ENCODE measurements at places on chromosomes 5 and 9. TPM values are rescaled to one million over a fixed set of nuclear protein-coding genes. Genes with fewer than 3 reads are reported as not detected.

DNA sequence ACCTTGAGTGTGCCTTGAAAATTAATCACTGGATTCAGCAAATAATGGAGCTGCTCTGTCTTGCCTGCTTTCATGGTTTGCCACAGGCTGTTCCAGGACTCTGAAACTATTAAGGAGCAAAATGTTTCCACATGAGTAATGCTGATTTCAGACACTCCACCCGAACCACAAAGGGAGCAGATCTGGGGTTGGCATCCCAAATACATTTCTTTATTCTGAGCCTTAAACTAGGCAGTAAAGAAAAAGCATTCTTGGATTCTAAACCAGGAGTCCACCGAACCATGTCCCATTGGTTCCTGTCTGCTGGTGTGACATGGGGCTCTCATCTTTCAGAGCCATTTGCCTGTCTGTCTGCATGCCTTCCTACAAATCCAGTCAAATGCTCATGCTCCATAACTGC is 10.1 kb upstream of the C1QTNF3 start:
- H3K4me1 ChIP-seq: peaks cover 30% of the 10 kb centered on the region
- H3K4me3 ChIP-seq: no peak overlapping the region
- peak overlapping the region; percentile 7 for H3K27ac ChIP-seq
- DNase-seq: no peak

DNA sequence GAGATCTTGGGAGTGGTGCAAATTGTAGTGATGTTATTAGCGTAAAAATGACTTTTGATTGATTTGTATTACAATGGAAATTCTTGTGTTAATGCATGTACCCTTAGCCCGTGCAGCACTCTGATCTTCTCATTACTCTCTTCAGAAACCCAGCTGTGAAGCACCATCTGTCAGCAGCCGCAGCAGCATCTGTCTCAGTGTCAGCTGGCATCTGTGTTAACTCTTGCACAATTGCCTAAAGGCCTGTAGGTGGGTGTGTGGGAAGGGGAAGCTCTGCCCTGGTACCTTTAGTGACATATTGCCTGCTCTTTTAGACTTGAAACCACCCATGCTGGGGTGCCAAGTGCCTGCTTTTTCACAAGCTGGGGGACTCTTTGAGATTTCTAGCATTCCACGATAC is 101.3 kb downstream of the FBXL7 start:
- H3K36me3 ChIP-seq: no peaks in the 10 kb centered on the region
- H3K27ac ChIP-seq: no peak overlapping the region
- H3K4me3 ChIP-seq: no peak overlapping the region

- no peaks in the 10 kb centered on the region for H3K36me3 ChIP-seq
- no peak overlapping the region for H3K27ac ChIP-seq
- no peaks in the 10 kb centered on the region for H3K4me1 ChIP-seq
- H3K27me3 ChIP-seq: no peaks in the 10 kb centered on the region
- no peak for DNase-seq
Observed at GRCh38 chr5:89211836-89212235, 328.9 kb upstream of the MEF2C start.

GRCh38 chr9:18061332-18061731 is 412.6 kb upstream of the ADAMTSL1 start:
- H3K27me3 ChIP-seq: no peaks in the 10 kb centered on the region
- H3K4me1 ChIP-seq: peaks cover 9% of the 10 kb centered on the region

DNA sequence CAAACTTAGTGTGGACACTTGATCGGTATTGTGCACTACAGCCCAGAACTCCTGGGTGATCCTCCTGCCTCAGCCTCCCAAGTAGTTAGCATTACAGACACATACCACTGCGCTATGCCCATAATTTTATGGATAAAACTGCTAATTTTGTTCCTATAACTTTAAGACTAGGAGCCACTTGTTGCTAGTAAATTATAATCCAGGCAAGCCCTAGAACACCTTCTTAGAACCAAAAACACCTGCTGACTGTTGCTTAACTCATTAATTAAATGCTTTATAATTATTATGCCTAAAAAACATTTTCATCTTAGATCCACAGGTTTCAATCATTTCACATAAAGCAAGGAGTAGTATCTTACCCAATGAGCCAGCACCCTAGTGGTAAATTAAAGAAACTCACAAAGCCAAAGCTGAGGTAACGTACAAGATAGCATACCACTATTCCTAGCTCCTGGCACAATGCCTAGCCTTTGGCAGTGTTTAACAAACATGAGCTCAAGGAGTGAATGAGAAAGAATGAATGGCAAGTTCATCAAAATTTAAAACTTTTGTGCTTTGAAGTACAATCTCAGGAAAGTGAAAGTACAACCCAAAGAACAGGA is 5.4 kb downstream of the MRPS27 start:
- H3K4me3 ChIP-seq: no peak overlapping the region
- H3K27me3 ChIP-seq: no peaks in the 10 kb centered on the region
- peaks cover 23% of the 10 kb centered on the region for H3K4me1 ChIP-seq
- no peak for DNase-seq

- H3K36me3 ChIP-seq: no peaks in the 10 kb centered on the region
- H3K27ac ChIP-seq: no peak overlapping the region
- H3K27me3 ChIP-seq: no peaks in the 10 kb centered on the region
- H3K4me3 ChIP-seq: peak overlapping the region; percentile 27
- no peaks in the 10 kb centered on the region for H3K4me1 ChIP-seq
- no peak for DNase-seq
Observed at GRCh38 chr5:176596689-176597416, 13.1 kb downstream of the GPRIN1 start.

DNA sequence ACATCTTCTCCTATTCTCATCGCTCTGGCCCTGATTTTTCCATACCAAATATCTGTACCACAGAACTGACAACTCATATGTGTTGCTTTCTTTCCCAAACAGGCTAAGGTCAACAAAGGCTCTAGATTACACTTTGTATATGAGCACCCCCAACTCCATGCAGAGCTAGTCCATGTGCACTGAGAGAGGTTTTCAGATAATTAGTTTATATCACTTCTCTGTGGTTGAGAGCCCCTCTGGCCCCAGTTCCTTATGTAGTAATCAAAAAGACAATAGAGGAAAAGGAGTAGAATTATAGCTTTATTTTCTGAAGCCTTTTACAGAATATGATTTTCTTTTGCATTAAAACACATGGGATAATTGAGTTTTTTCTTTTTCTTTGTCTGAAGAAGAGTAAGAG is 120.0 kb downstream of the TRIO start:
- peaks cover 36% of the 10 kb centered on the region for H3K4me1 ChIP-seq
- no peaks in the 10 kb centered on the region for H3K27me3 ChIP-seq
- no peaks in the 10 kb centered on the region for H3K36me3 ChIP-seq
- no peak overlapping the region for H3K4me3 ChIP-seq
- H3K27ac ChIP-seq: no peak overlapping the region

DNA sequence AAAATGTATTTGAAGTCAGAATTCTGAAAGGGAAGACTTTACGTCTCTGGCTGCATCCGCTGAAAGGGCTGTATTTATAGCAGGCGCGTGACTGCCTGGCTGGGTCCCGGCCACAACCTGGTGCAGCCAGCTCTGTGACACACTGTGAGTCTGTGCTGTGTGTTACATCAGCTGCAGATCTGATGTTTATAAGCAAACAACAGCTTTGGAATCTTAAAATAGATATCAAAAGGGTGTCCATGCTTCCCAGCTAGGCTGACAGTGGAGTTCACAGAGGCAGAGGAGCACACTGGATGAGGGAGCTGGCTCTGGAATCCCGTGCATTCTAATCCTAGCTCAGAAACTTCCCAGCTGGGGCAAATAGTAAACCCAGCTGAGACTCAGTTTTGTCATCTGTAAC is 433.4 kb upstream of the BRINP1 start:
- H3K27me3 ChIP-seq: no peaks in the 10 kb centered on the region
- peaks cover 18% of the 10 kb centered on the region for H3K4me1 ChIP-seq
- no peak for DNase-seq
- no peak overlapping the region for H3K4me3 ChIP-seq

DNA sequence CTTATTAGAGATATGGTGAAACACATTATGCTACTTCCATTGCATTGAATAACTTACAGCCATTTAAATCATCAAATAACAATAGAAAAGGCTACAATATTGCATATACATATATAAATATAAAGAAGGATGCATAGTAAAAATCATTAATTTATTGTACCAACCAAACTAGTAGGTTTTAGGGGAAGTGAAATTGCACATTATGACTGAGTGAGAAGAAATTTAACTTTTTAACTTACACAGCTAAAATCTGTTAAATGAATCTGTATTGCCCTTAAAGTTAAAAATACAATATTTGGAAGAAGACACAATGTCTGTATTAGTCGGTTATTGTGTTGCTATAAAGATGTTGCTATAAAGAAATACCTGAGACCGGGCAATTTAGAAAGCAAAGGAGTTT is 2073.7 kb upstream of the ACO1 start:
- H3K27ac ChIP-seq: no peak overlapping the region
- no peak overlapping the region for H3K4me3 ChIP-seq
- no peaks in the 10 kb centered on the region for H3K27me3 ChIP-seq

GRCh38 chr5:55104036-55104772 is 1.8 kb downstream of the GZMA start:
- H3K27ac ChIP-seq: no peak overlapping the region
- H3K4me1 ChIP-seq: no peaks in the 10 kb centered on the region
- no peak overlapping the region for H3K4me3 ChIP-seq
- DNase-seq: no peak

GRCh38 chr9:19479874-19480273 is 71.1 kb downstream of the ACER2 start:
- H3K27ac ChIP-seq: no peak overlapping the region
- H3K36me3 ChIP-seq: no peaks in the 10 kb centered on the region
- DNase-seq: no peak

DNA sequence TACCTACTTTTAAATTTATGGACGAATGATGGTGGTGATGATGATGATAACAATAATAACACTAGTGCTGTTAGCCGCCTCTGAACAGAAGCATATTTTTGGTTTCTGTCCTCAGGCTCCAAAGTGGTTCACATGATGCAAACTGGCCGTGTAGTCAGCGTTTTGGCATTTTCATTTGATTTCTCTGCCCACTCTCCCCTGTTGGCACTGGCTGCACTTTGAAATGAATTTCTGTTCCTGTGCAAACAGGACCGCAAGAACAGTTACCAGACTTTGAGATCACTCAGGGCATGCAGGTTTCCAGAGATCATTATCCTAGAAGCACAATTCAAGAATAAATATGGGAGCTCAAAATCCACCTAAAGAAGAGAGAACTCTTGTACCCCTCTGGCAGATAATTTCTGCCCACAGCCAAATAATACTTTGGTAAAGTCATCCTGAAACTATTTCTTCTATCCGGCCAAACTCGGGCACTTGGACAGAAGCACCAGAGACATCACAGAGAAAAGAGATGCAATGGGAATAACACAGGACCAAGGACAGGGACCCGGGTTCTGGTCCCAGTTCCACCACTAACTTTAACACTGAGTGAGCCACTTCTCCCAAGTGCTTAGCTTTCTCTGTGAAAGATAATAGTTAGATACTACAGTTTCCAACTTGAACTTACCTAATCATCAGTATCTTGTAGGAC is 201.7 kb upstream of the PTGER4 start:
- no peaks in the 10 kb centered on the region for H3K36me3 ChIP-seq
- H3K27me3 ChIP-seq: no peaks in the 10 kb centered on the region
- no peak for DNase-seq
- no peak overlapping the region for H3K4me3 ChIP-seq

DNA sequence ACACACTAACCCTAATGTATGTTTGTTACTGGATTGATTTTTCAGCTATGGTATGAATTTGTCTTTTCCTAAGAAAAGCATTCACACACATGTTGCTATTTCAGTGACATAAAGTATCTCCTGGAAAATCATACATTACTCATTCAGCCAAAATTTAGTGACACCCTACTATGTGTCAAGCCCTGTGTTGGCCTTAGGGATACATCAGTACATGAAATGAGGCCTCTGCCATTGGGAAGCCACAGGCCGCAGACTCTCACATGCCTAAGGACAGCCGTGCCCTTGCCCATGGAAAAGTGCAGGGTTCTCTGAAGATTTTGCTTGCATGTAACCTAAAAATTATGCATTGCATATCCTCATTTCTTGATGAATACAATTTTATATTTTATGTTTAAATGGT is 5.2 kb upstream of the MARCHF6 start:
- no peak for DNase-seq
- peaks cover 7% of the 10 kb centered on the region for H3K4me1 ChIP-seq
- H3K4me3 ChIP-seq: no peak overlapping the region
- H3K36me3 ChIP-seq: no peaks in the 10 kb centered on the region
- no peaks in the 10 kb centered on the region for H3K27me3 ChIP-seq

DNA sequence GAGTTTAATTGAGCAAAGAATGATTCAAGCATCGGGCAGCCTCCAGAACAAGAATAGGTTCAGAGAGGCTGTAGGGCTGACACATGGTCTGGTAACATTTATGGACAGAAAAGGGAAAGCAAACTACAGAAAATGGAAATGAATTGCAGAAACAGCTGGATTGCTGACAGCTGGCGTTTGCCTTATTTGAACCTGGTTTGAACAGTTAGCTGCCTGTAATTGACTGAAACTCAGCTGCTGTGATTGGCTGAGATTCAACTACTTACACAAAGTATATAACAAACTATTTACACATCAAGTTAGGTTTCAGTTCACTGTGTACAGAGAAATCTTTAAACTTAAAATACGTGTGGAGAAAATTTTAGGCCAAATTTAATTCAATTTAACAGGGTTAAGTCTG is 441.7 kb downstream of the PRELID2 start:
- H3K4me3 ChIP-seq: no peak overlapping the region
- no peak overlapping the region for H3K27ac ChIP-seq
- no peak for DNase-seq
- H3K27me3 ChIP-seq: no peaks in the 10 kb centered on the region

GRM6 gene
- total RNA-seq: not detected

PRLR gene
- total RNA-seq: 13.3 TPM

Measured in vagina (tissue), 2 donors.